Left renal cortex interstitium (tissue), 4 donors: ENCODE measurements at places on chromosomes 4 and X. TPM values are rescaled to one million over a fixed set of nuclear protein-coding genes. Genes with fewer than 3 reads are reported as not detected.

DNA sequence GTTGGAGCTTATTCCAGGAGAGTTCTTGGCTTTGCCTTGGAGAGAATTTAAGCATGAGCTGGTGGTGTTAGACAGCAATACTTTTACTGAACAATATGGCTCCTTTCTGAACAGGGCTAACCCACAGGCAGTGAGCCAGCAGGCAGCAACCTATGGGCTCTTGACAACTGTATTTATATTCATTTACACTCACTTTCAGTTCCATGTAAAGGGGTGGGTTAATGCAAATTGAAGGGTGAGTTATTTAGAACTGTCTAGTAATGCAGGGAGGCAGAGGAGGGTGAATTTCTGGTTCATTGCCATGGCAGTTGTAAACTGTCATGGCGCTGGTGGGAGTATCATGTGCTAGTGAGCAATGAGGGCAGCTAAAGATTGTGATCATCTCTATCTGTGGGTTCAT is 15.7 kb downstream of the FOXR2 start:
- DNase-seq = no peak

MXRA5 gene
- polyA plus RNA-seq = 3.6 TPM

- DNase-seq = no peak
Measured at GRCh38 chrX:15143825-15144121, 126.1 kb downstream of the ASB9 start.

GRCh38 chr4:38698176-38698575 is 34.2 kb downstream of the KLF3 start:
- no peak for DNase-seq

MAGEA11 gene
- polyA plus RNA-seq = not detected

- DNase-seq = no peak
Measured at GRCh38 chr4:140533951-140534480, 10.0 kb downstream of the ELMOD2 start.

CXCL1 gene
- 0.43 TPM for polyA plus RNA-seq

GRCh38 chrX:38327775-38328081 is 419 bp upstream of the RPGR start:
- no peak for DNase-seq
